Activated T-cell treated with anti-CD3 and anti-CD28 coated beads, Interleukin-2, amount 50 U/mL, for 48 hours (primary cell): ENCODE measurements at places on chromosomes 1 and 21.

GRCh38 chr1:240559781-240560180, 52.2 kb downstream of the GREM2 start:
- DNase-seq = no peak

DNA sequence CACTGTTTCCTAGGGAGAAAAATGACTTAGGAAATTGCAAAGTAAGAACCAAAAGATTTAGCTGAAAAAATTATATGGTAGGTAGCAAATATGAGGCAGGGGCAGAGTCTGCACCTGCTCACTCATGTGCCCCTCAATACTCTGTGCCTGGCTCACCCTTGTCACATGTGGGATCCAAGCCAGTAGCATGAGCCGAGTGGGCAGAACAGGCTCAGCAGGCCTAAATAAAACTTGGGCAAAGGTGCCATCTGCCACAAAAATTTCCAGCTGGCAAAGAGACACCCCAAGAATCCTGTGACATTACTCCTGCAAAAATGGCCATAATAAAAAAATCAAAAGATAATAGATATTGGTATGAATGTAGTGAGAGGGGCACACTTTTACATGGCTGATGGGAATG, 1321.2 kb downstream of the NCAM2 start:
- no peak for DNase-seq

DNA sequence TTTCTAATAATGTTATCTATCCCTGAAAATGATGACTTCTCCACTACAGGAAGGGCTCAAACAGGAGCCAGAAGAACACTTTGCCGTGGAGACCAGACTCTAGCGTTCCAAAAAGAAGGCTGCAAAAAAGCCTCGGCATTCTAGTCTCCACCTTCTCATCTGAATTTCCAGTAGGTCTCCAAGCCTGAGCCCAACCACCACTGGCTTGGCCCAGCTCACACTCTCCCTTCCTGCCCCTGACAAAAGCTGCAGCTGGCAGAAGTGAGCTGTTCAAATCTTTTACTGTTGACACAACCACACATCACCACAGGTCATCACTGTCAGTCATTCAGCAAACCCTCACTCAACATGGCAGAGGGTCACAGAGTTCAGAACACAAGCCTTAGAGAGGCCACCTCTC, 69.3 kb downstream of the CAMK2N1 start:
- no peak for DNase-seq

GRCh38 chr1:109570414-109570813, 22.0 kb downstream of the GNAI3 start:
- DNase-seq = no peak

DNA sequence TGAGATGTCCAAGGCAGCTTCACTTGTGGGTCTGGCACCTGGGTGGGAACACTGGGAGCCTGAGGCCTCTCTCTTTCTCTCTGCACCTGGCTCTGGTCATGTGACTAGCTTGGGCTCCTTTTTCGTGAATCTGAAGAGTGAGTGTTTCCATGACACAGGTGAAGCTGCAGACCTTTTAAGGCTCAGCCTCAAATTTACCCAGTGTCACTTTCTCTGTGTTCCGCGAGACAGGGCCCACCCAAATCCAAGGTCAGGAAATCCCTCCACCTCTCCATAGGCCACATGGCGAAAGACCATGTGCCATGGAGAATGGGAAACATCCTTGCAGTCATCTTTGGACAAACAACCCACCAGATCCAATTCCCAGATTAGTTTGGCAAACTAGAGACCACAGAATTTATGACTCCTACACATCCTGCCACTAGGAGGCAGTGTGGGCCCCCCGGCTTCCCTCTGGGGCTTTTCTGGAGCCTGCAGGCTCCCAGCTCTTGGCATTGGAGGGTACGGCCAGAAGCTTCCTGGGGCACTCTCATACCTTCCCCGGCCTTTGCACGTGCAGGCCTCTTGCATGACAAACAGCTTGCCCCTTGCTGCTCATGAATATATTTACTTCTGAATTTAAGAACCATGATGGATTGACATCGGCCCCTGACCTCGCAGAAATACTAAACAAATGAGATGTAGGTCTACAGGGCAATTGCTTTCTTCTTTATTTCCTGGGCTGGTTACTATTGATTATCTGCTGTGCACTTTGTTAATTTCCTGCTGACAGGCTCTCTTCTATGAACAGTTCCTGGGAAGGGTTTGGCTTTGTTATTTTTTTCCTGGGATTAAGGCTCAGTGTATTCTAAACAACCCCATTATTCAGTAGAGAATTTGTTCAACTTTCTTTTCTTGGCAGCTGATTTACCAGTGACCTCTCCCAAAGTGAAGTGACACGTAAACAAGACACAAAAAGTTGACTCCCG, 180.7 kb downstream of the KAZN start:
- DNase-seq = peak; percentile 41

DNA sequence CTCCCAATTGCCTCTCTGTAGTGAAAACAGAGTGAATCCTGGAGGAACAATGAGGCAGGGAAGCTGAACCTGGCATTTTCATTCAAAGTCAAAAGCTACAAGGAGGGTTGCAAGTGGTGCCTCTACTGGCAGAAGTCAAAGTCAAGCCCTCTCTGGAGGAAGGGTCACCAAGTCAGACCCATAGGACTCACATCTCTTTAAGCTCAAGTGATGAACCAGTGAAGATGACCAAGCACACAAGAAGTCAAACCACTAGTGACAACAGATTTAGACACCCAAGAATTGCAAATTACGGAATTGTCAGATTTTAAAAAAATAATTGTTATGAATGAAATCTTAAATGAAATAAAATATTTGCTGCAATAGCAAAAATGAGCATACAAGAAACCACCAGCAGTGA, 81.1 kb upstream of the ATP1B1 start:
- no peak for DNase-seq

DNA sequence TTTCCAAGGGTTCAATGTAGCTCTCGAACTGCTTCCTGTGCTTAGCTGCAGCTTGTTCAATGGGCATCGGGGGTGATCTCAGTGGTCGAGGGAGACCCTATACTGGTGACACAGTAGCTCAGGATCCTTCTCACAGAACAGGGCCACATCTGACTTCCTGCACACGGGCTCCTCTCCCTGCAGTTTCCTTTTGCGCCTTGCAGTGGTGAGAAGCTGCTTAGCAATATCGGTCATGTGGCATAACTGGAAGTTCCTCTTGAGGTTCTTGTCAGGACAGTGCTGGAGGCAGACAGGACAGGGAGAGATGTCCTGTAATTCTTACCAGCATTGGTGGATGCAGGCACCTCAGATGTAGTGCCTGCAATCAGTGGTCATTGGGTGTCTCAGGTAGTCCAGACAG, 140.5 kb upstream of the MAP1LC3C start:
- DNase-seq = no peak

- DNase-seq = no peak
Measured at GRCh38 chr21:43364851-43365424, 62.0 kb downstream of the SIK1 start.

GRCh38 chr1:184827600-184828368, 73.1 kb upstream of the EDEM3 start:
- no peak for DNase-seq

DNA sequence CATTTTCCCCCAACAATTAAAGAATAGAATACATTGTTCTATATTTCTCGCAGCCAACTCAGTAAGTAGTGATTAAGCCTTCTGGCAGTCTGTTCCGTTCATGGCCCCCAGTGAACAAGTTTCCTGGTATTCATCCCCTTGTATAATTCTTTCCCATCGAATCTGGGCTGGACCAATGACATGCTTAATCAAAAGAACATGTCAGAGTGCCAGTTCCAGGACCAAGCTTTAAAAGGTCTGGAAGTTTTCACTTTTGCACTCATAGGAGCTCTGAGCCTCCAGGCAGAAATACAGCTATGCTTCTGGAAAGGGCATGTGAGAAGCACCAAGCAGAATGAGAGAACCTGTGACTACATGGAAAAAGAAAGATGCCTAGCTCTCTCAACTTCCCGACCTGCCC, 22.5 kb upstream of the DPYD start:
- no peak for DNase-seq

DNA sequence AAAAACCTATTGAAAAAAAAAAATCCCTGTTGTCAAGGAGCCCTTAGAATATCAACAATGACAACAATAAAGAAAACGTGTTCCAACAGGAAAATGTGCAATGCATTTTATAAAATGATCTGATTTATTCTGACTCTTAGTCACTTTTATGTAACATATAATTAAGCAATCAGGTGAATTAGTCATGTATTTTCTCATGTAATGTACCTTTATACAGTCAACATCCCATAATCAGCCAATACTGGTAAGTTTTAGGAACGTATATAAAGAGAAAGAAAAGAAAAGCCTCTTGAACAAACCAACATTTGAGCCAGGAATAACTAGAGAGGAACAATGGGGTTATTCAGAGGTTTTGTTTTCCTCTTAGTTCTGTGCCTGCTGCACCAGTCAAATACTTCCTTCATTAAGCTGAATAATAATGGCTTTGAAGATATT, at the start of gene CLCA4:
Gene CLCA4 (plus strand): TSS at position 292 of the 435 bp plus-strand sequence. CDS start 42 bp downstream, at position 334.
- DNase-seq = no peak

- no peak for DNase-seq
Measured at GRCh38 chr21:39057121-39057520, 126.1 kb downstream of the PSMG1 start.

GRCh38 chr21:44485796-44486195, 30.5 kb downstream of the LRRC3 start:
- no peak for DNase-seq

GRCh38 chr1:65235867-65236805, 73.2 kb upstream of the DNAJC6 start:
- DNase-seq = no peak

GRCh38 chr1:39305555-39305954, 101.1 kb downstream of the MACF1 start:
- DNase-seq = no peak

DNA sequence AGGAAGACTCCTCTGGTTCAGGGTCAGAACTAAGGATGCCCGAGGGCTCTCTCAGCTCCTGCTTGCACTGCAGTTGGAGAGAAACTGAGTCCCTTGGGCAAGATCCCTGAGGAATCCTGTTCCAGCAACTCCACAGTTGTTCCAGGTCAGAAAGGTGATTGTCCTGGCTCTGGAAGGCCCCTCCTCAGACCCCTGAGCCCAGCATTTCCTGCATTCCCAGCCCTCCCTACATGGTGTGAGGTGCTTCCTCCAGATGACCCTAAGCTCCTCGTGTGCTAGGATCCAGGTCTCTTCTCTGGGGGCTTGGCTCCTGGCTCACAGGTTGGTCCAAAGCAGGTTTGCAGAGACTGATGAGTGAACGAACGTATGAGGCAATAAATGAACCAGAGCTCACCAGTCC, 11.5 kb downstream of the LDLRAD1 start:
- no peak for DNase-seq

GRCh38 chr1:165330483-165330882, 26.0 kb downstream of the LMX1A start:
- DNase-seq = no peak

DNA sequence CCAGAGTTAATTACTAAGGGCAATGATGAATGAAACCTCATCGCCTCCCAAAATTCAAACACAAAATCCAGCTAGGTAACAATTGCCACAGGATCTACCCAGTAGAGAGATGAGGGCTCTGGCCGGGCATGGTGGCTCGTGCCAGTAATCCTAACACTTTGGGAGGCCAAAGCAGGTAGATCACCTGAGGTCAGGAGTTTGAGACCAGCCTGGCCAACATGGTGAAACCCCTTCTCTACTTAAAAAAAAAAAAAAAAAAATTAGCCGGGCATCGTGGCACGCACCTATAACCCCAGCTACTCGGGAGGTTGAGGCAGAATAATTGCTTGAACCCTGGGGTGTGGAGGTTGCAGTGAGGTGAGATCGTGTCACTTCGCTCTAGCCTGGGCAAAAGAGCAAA, 15.8 kb downstream of the CD2 start:
- peak; percentile 68 for DNase-seq

DNA sequence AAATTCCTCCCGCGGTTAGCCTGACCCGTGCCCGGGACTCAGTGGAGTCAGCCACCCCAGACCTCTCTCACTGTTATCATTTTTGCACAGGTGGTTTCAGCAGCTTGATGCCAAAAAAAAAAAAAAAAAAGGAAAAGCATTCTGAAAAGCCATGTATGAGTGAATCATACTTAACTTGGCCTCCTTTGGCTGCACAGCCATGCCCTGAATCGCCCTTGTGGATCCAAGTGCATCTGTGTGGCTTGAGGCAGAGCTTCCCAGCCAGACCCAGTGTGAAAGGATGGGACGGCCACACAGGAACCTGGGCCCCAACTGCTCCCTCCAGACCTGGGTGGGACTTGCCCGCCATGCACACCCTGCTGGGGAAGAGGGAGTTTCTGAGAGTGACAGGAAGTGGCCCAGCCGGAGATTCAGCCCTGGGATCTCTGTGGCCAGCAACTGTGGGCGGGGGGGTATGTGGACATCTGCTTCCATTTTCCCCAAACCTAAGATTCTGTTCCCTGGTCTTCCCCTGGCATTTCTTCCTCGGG, 8.6 kb downstream of the YBEY start:
- peak; percentile 20 for DNase-seq

DNA sequence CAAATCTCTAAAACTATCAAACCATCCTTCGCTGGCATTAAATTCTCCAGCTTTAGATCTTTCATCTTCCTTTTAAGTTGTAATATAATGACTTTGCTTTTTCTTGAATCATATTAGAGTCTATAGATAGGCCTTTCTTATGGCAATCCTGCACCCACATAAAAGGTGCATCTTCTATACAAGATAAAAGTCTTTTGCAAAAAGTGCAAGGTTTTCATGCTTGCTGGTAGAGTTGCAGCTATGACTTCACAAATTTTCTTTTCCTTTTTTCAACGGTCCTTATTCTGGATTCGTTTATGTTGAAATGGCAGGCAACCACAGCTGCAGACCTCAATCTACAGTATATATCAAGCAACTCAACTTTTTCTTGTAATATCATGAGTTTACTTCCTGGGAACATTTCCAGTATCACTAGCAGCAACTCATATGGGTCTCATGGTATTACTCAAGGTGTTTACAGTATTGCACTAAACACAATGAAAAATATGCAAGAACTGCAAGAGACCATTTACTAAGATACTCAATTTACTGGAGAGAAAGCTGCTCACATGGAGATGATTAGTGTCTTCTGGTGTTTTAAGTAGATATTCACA, 22.1 kb downstream of the OMA1 start:
- no peak for DNase-seq

DNA sequence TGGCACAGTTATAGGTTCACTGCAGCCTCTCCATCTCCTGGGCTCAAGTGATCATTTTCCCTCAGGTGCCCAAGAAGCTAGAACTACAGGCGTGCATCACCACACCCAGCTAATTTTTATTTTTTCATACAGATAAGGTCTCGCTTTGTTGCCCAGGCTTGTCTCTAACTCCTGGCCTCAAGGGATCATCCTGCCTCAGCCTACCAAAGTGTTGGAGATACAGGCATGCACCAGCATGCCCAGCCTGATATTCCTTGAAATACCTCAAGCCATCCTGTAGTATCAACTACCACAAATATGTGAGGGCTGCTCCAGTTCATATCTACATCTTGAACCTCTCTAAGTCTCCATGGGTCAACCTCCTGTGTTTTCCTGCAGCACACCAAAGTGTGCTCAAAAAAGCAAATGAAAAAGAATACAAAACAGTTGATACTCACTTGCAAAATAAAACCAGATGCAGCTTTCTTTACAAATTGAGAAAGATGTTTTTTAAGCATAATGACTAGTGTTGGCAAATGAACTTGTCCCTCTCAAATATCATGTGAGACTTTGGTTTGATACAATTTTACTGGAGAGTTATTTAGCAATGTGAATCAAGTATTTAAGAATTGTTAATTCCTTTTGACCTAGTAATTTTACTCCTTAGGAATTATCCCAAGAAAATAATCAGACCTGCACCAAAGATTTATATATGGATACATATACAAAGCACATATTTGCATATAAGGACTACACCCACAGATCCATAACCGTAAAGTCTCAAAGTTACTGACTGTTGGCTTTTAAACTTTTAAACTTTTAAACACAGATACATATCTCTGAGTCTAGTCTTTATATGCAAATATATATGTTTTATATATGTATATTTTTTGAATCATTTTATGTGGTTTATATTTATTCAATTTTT, 197.7 kb downstream of the NRIP1 start:
- DNase-seq = no peak
